Activated CD8-positive, alpha-beta T cell treated with anti-CD3 and anti-CD28 coated beads for 36 hours (primary cell): ENCODE measurements at places on chromosomes 11 and 22. TPM values are rescaled to one million over a fixed set of nuclear protein-coding genes. Genes with fewer than 3 reads are reported as not detected.

DNA sequence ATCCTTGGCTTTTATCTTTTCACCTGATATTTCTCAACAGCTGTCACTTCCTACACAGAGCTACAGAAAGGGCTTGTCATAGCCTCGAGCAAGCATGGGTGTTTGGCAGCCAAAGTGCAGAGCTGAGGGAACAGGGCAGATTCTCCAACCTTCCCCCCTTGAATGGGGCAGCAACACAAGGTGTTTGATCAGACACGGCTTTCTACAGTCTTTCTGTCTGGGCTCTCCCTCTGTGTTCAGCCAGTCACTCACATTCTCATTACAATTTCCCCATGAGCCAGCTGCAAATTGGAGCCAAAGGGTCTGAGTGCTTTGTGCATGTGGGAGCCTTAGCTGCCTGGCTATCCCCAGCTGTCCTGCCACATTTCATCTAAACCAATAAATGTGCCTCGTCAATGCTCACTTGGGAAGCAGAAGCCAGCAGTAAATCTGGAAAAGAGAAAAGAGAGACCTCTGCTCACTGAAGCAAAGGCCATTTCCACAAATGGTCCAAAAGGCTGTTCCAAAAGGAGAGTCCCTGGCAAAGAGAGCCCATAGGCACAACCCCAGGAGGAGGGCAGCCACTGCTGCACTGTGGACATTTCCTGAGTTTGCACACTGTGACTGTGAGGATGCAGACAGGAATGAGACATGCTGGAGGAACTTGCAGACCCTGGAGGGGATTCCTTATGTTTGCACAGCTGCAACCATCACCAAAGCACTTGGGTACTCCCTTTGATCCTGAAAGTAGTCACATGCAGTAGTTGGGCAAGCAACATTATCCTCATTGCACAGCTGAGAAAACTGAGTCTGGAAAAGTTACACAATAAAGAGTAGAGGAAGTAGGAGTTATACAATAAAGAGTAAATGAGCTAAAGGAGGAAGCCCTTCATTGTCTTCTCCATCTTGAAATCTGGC lies 186.8 kb downstream of the FAM181B start:
- H3K27me3 ChIP-seq = peaks cover 1% of the 10 kb centered on the region
- no peaks in the 10 kb centered on the region for H3K36me3 ChIP-seq
- no peak overlapping the region for H3K27ac ChIP-seq
- H3K4me1 ChIP-seq = no peaks in the 10 kb centered on the region
- no peak for DNase-seq
- no peak overlapping the region for H3K4me3 ChIP-seq

The CBL gene
- 27.0 TPM for total RNA-seq

The GNAZ gene
- total RNA-seq = 0.56 TPM

The SUSD2 gene
- 0.65 TPM for total RNA-seq

DNA sequence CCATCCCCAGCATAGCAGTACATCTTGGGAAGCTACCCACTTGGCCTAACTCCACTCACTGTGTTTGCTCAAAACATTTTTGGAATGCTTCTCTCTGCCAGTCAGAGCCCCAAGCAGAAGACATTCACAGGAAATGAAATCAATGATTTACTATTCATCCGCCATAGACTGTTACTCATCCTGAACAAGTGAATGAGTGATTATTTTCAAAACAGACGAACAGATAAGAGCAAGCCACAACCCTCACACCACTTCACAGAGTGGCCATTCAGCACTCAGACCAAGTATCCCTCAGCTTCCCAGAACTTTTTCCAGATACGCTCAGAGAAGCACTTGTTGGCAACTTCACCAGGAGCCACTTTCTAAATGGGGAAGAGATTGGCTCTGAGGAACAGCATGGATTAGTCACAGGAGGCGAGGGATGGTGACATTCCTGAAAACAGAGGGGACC lies 13.0 kb upstream of the UBASH3B start:
- H3K4me3 ChIP-seq = no peak overlapping the region
- H3K36me3 ChIP-seq = no peaks in the 10 kb centered on the region
- peaks cover 4% of the 10 kb centered on the region for H3K4me1 ChIP-seq
- no peaks in the 10 kb centered on the region for H3K27me3 ChIP-seq
- no peak overlapping the region for H3K27ac ChIP-seq
